Right renal pelvis (tissue), 4 donors: ENCODE measurements at places on chromosomes 5 and 9. TPM values are rescaled to one million over a fixed set of nuclear protein-coding genes. Genes with fewer than 3 reads are reported as not detected.

Gene FBXL7
- 27.9 TPM for polyA plus RNA-seq

Gene SPINK13
- not detected for polyA plus RNA-seq

Gene SPAAR
- polyA plus RNA-seq: 1.6 TPM

Gene SLC1A1
- polyA plus RNA-seq: 21.4 TPM

Gene TEX48
- not detected for polyA plus RNA-seq

Gene SPATA31A3
- not detected for polyA plus RNA-seq

Gene DMRT2
- 3.1 TPM for polyA plus RNA-seq

Gene LRSAM1
- polyA plus RNA-seq: 18.4 TPM

Gene ARID3C
- not detected for polyA plus RNA-seq

Gene SH3PXD2B
- 34.8 TPM for polyA plus RNA-seq

Gene FCN2
- polyA plus RNA-seq: 0.96 TPM

Gene SLC34A3
- polyA plus RNA-seq: 6.9 TPM

Gene PTGS1
- 5.6 TPM for polyA plus RNA-seq

Gene ANKH
- polyA plus RNA-seq: 14.0 TPM

Gene PCDHGA10
- polyA plus RNA-seq: 3.9 TPM

Gene UBE2QL1
- polyA plus RNA-seq: 1.1 TPM

Gene CDH9
- 16.7 TPM for polyA plus RNA-seq

Gene PCDHA9
- not detected for polyA plus RNA-seq

Gene FAM200C
- polyA plus RNA-seq: 14.1 TPM

Gene C9orf50
- 0.73 TPM for polyA plus RNA-seq

Gene LIX1
- polyA plus RNA-seq: 6.1 TPM

Gene DAP
- polyA plus RNA-seq: 137 TPM

Gene TRPM6
- 1.2 TPM for polyA plus RNA-seq

Gene ANKRD31
- 0.48 TPM for polyA plus RNA-seq

Gene PCDHA4
- polyA plus RNA-seq: 1.2 TPM

Gene LAMC3
- polyA plus RNA-seq: 21.2 TPM

Gene ZNF782
- polyA plus RNA-seq: 8.5 TPM

Gene CRHBP
- polyA plus RNA-seq: 28.8 TPM

Gene FOXI1
- 5.6 TPM for polyA plus RNA-seq

Gene TXNDC8
- not detected for polyA plus RNA-seq

Gene SLC28A3
- 0.12 TPM for polyA plus RNA-seq
